HFFc6 (cell line): ENCODE measurements at places on chromosomes 6 and 20. TPM values are rescaled to one million over a fixed set of nuclear protein-coding genes. Genes with fewer than 3 reads are reported as not detected.

Gene ENPP3
- total RNA-seq, result not detected in 3 replicates

- H3K4me1 ChIP-seq, result peaks cover 19% of the 10 kb centered on the region
- no peak overlapping the region for H3K4me3 ChIP-seq
- no peaks in the 10 kb centered on the region for H3K36me3 ChIP-seq
- no peak overlapping the region for H3K27ac ChIP-seq
- H3K27me3 ChIP-seq, result peaks cover 3% of the 10 kb centered on the region; the same call in 1 of the 2 replicates
- no peak for DNase-seq
These were observed 317.8 kb upstream of the NT5E start for GRCh38 chr6:85132091-85132490.

Gene LGSN
- total RNA-seq, result not detected in 3 replicates

Gene RPRD1B
- total RNA-seq, result 17.1 to 20.4 TPM (median 18.8 TPM) in 3 replicates

- peaks cover 2% of the 10 kb centered on the region; the same call in 1 of the 2 replicates for H3K27me3 ChIP-seq
- no peak for DNase-seq
- H3K36me3 ChIP-seq, result no peaks in the 10 kb centered on the region
These were observed 44.2 kb upstream of the CCR6 start for GRCh38 chr6:167078745-167079144.

- H3K4me1 ChIP-seq, result no peaks in the 10 kb centered on the region
- H3K36me3 ChIP-seq, result no peaks in the 10 kb centered on the region
- H3K27me3 ChIP-seq, result peaks cover 1% of the 10 kb centered on the region; the same call in 1 of the 2 replicates
- DNase-seq, result no peak
These were observed 262.6 kb downstream of the NKAIN2 start for GRCh38 chr6:124066269-124066668.

GRCh38 chr6:43455531-43456428 lies at the start of gene DLK2:
DLK2 (minus strand) TSS chr6:43455548; CDS start chr6:43454825, 723 bp downstream.
- peaks cover 14% of the 10 kb centered on the region for H3K4me1 ChIP-seq
- peak within 1 kb of the TSS; percentile 83 for H3K4me3 ChIP-seq
- no peaks in the 10 kb centered on the region for H3K36me3 ChIP-seq
- no peak within 1 kb of the TSS for H3K27ac ChIP-seq
- no peak for DNase-seq

GRCh38 chr6:144123421-144123820 lies 26.9 kb upstream of the STX11 start:
- H3K27me3 ChIP-seq, result peaks cover 33% of the 10 kb centered on the region
- no peak overlapping the region for H3K27ac ChIP-seq
- DNase-seq, result no peak
- H3K36me3 ChIP-seq, result no peaks in the 10 kb centered on the region
- no peak overlapping the region for H3K4me3 ChIP-seq
- no peaks in the 10 kb centered on the region for H3K4me1 ChIP-seq

Gene RAB44
- total RNA-seq, result 0.23 to 0.39 TPM in 2 of 3 replicates, not detected in the other

Gene PPP1R3G
- total RNA-seq, result 0.55 to 2.1 TPM (median 0.57 TPM) in 3 replicates

- no peak overlapping the region for H3K27ac ChIP-seq
- no peaks in the 10 kb centered on the region for H3K4me1 ChIP-seq
- DNase-seq, result no peak
- peaks cover 26% of the 10 kb centered on the region for H3K36me3 ChIP-seq
- no peaks in the 10 kb centered on the region for H3K27me3 ChIP-seq
These were observed 19.4 kb downstream of the QRSL1 start for GRCh38 chr6:106648651-106649308.

DNA sequence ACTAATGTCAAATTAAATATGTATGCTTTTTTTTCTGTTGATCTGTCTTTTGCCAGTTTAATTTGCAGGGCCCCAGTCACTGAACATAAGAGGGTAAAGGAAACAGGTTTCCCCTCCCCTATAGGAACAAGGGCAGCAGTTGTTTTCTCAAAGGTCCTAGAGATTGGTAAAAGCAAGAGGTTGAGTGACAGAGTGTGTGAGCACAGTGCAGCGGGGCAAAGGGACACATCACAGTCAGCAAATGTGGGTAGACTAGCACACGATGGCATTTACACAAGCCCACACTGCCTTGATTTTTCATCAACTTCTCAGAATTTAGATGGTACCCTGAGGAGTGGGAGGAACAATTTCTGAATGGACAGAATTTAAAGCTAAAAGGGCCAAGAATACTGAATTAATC lies 138.7 kb upstream of the MYLIP start:
- H3K4me1 ChIP-seq, result no peaks in the 10 kb centered on the region
- no peaks in the 10 kb centered on the region for H3K36me3 ChIP-seq
- DNase-seq, result no peak
- H3K27me3 ChIP-seq, result peaks cover 2% of the 10 kb centered on the region; the same call in 1 of the 2 replicates

Gene CYP24A1
- 0.26 to 0.48 TPM in 2 of 3 replicates, not detected in the other for total RNA-seq

DNA sequence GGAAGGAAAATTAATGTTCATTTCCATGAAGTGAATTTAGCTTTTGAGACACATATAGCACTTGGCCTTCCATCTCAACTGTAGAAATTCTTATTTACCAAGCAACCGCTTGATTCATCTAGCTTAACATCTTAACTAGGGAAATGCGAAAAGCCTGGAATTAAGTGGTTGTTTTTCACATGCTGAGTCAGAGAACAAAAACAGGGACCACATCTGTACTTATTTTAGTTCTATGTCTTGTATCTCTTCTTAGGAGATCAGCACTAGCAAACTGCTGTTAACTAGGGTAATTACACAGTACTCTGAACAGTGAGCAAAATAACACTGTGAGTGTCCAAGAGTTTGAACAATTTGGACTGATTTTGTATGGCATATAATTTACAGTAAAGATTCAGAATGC lies 590.9 kb upstream of the NRSN1 start:
- no peak overlapping the region for H3K27ac ChIP-seq
- H3K27me3 ChIP-seq, result no peaks in the 10 kb centered on the region
- no peaks in the 10 kb centered on the region for H3K36me3 ChIP-seq
- H3K4me3 ChIP-seq, result no peak overlapping the region
- H3K4me1 ChIP-seq, result no peaks in the 10 kb centered on the region
- DNase-seq, result no peak

Gene CST2
- not detected in 3 replicates for total RNA-seq

- H3K27me3 ChIP-seq, result peaks cover 19% of the 10 kb centered on the region
- no peak overlapping the region for H3K4me3 ChIP-seq
- H3K27ac ChIP-seq, result no peak overlapping the region
- H3K36me3 ChIP-seq, result peaks cover 7% of the 10 kb centered on the region
These were observed 61.8 kb downstream of the BANF2 start for GRCh38 chr20:17761604-17762003.

Gene LPA
- total RNA-seq, result not detected in 3 replicates

DNA sequence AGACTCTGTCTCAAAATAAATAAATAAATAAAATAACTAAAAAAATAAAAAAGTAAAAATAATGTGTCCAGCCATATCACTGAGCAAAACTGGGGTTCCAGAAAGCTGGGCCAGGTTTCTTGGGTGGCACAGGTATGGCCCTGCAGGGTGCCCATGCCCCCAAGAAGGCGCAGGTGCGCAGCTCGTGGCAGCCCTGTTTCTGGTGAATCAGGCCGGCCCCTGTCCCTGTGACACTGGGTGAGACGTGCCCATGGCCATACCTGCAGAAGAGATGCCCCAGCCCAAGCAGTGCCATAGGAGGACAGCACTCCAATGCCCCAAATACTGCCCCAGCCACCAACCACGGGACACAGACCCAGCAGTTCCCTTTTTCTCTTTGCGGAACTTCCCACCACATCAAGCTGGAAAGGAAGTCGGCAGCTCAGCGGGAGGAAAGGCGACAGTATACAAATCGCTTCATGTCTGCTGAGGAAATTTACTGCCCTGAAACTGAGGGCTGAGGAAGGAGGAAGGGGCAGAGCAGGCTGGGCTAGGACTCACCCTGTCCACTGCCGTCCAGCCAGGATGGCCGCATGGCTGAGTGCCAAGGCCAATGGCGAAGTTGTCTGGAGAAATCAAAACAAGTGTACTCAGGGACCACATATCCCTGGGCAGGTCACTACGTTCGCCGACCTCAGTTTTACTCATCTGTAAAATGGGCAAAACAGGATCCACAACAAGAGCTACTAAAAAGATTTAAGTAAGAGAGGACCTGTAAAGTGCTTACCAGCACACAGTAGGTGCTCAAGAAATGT lies 55.4 kb downstream of the PREX1 start:
- H3K36me3 ChIP-seq, result no peaks in the 10 kb centered on the region
- no peak overlapping the region for H3K4me3 ChIP-seq
- H3K27me3 ChIP-seq, result peaks cover 11% of the 10 kb centered on the region
- peaks cover 20% of the 10 kb centered on the region for H3K4me1 ChIP-seq
- H3K27ac ChIP-seq, result no peak overlapping the region
- DNase-seq, result no peak

Gene OR2J3
- not detected in 3 replicates for total RNA-seq

Gene ELOVL4
- 5.9 and 6.3 TPM in 2 replicates for total RNA-seq

DNA sequence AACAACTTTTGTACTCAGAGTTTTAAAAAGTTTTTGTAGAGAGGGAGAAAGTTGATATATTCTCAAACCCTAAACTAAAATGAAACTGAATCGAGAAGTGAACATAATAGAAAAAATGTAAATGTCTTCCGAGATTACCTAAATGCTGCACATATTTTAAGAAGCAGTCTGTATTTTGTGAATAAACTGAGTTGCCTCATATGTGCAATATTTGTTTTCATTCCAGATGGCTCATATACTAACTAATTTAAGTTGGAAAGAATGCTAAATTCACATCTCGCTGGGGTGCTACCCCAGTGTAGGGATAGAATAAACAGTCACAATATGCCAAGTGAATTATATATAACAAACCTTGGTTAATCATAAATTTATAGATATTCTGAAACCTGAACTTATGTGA lies 285.9 kb upstream of the THEMIS start:
- H3K4me1 ChIP-seq, result peaks cover 8% of the 10 kb centered on the region; the same call in 1 of the 2 replicates
- H3K36me3 ChIP-seq, result peaks cover 21% of the 10 kb centered on the region
- no peaks in the 10 kb centered on the region for H3K27me3 ChIP-seq
- DNase-seq, result no peak
- no peak overlapping the region for H3K4me3 ChIP-seq

DNA sequence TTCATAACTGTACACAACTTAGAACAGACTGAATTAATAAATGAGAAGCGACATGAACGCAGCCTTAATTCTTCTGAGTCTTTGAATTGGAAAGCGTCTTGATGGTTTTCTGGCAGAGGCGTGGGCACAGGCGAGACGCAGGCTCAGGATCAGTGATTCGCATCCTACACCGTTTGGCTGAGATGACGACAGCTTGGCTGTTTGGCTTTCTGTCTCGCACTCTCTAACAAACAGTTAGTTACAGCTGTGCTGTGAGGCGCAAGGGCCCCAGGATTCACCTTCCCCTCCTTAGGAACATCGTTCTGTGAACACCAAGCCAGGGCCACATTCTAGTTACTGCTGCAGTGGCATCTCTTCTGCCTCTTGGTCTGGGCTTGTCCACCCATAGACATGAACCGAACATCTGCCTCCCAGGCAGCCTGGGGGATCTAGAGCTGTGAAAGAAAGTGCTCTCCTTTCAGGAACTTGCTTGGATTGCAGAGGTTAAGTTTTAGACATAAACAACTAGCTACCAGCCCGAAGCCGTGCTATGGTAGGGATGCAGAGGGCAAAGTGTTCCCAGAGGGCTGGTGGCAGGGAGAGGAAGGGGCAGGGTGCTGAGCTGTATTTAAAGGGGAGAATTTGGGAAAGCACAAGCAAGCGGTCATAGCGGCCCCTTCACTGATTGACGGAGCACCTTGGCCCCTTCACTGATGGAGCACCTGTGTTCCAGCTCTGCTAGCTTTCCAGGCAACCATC lies 49.6 kb downstream of the TCP11 start:
- no peak for DNase-seq
- H3K4me3 ChIP-seq, result peak overlapping the region; percentile 0; the same call in 1 of the 2 replicates
- peaks cover 80% of the 10 kb centered on the region for H3K4me1 ChIP-seq
- H3K36me3 ChIP-seq, result peaks cover 5% of the 10 kb centered on the region; the same call in 1 of the 2 replicates
- H3K27me3 ChIP-seq, result peaks cover 2% of the 10 kb centered on the region; the same call in 1 of the 2 replicates
- peak overlapping the region; percentile 50 for H3K27ac ChIP-seq

Gene TREM2
- total RNA-seq, result not detected in 2 replicates

Gene FBXO30
- total RNA-seq, result 12.7 and 14.4 TPM in 2 replicates

- H3K27ac ChIP-seq, result peak overlapping the region; percentile 76
- H3K4me1 ChIP-seq, result peaks cover 91% of the 10 kb centered on the region
- no peak for DNase-seq
- H3K36me3 ChIP-seq, result peaks cover 17% of the 10 kb centered on the region
- H3K4me3 ChIP-seq, result peak overlapping the region; percentile 26
These were observed 16.2 kb downstream of the FKBP1A start for GRCh38 chr20:1376408-1377270.

DNA sequence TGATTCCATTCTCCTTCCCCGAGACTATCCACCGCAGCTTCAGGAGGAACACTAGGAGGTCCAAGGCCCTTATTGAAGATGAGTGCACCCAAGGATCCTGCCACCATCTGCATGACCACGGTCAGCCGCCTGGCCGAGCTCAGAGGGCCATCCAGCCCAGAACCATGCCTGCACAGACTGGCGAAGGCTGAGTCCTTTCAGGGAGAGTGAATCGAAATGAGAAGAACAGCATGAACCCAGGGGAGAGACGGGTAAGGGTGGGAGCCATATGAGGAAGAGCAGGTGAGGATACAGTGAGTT lies 26.3 kb downstream of the SERPINB6 start:
- no peak overlapping the region for H3K4me3 ChIP-seq
- no peak for DNase-seq
- peaks cover 13% of the 10 kb centered on the region for H3K36me3 ChIP-seq
- H3K27ac ChIP-seq, result no peak overlapping the region
- no peaks in the 10 kb centered on the region; the same call in 1 of the 2 replicates for H3K27me3 ChIP-seq
